Thoracic aorta endothelial cell (primary cell): ENCODE measurements at places on chromosomes 1 and 21. TPM values are rescaled to one million over a fixed set of nuclear protein-coding genes. Genes with fewer than 3 reads are reported as not detected.

PDZK1 gene
- 0.14 and 0.27 TPM in 2 replicates for total RNA-seq

CRYBG2 gene
- total RNA-seq: not detected in 2 replicates

ZNF644 gene
- total RNA-seq: 94.3 and 103 TPM in 2 replicates

TMEM82 gene
- not detected in 2 replicates for total RNA-seq

B3GALT2 gene
- not detected in 2 replicates for total RNA-seq

GFI1 gene
- total RNA-seq: 0.07 and 0.27 TPM in 2 replicates
